ENCODE measurements at places on chromosomes 11 and 22. TPM values are rescaled to one million over a fixed set of nuclear protein-coding genes. Genes with fewer than 3 reads are reported as not detected.

GRCh38 chr11:62358273-62358672 lies 21.0 kb downstream of the ASRGL1 start:
- no peaks in the 10 kb centered on the region for H3K36me3 ChIP-seq
- no peaks in the 10 kb centered on the region for H3K27me3 ChIP-seq
- no peak overlapping the region for H3K27ac ChIP-seq
- H3K4me1 ChIP-seq, result no peaks in the 10 kb centered on the region
- H3K4me3 ChIP-seq, result no peak overlapping the region
- DNase-seq, result no peak

DNA sequence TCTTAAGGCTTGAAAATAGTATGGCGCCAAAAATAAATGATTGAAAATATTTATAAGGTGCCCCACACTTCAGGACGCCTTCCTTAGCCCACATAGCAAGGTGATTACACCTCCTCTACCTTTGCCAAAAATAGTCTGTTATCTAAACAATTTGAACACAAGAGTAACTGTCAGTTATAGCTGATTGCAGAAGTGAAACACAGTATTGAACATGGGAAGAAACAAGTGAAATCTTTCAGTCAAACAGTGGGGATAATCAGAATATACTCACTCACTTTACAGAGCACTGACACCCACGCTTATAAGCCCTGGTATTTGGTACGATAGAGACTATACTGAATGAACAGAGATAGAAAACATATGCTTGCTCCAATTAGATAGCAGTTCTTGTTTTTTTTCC lies 203.1 kb downstream of the RAB38 start:
- H3K27me3 ChIP-seq, result no peaks in the 10 kb centered on the region
- H3K4me3 ChIP-seq, result no peak overlapping the region
- no peak for DNase-seq
- no peaks in the 10 kb centered on the region for H3K36me3 ChIP-seq
- H3K27ac ChIP-seq, result no peak overlapping the region
- H3K4me1 ChIP-seq, result no peaks in the 10 kb centered on the region

The ANO5 gene
- 0.04 TPM for total RNA-seq

The ANKRD13D gene
- total RNA-seq, result 90.1 TPM

All from CD8-positive, alpha-beta memory T cell (primary cell).